ENCODE measurements at places on chromosomes 4 and X.

DNA sequence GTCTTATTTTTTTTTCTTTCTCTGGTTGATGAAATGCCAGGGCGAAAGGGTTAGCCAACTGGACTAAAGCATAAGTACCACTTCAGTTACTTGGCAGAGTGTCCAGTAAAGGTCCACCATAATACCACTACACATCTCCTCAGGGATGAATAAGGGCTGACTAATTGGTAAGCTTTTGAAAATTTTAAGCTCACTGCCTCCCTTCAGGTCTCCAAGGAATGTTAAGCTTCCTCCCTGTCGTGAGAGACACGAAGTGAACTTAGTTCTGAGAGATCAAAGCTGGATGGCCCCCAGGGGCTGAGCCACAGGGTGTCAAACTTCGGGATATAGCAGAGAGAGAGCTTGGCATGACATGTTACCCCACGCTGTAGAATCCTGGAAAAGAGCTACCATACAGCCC lies 111.4 kb downstream of the VSIG4 start:
- no peak for DNase-seq

DNA sequence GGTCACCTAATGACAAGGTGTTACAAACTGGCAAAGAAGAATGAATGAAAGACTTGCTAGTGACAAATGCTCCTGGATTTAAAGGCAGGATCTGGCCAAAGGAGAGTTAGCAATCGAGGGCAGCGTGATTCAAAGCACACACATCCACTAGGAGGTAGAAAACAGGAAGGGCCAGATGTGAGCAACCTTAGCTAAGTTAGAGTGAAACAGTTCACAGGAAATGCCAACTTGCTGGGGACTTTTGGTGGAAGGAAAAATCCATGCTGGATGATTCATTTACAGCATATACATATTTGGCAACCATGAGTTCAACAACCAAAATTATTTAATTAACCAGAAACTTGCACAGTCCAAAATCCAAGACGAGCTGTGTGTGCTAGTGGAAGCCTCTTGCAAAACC lies 276.9 kb downstream of the PTTG2 start:
- no peak for DNase-seq

DNA sequence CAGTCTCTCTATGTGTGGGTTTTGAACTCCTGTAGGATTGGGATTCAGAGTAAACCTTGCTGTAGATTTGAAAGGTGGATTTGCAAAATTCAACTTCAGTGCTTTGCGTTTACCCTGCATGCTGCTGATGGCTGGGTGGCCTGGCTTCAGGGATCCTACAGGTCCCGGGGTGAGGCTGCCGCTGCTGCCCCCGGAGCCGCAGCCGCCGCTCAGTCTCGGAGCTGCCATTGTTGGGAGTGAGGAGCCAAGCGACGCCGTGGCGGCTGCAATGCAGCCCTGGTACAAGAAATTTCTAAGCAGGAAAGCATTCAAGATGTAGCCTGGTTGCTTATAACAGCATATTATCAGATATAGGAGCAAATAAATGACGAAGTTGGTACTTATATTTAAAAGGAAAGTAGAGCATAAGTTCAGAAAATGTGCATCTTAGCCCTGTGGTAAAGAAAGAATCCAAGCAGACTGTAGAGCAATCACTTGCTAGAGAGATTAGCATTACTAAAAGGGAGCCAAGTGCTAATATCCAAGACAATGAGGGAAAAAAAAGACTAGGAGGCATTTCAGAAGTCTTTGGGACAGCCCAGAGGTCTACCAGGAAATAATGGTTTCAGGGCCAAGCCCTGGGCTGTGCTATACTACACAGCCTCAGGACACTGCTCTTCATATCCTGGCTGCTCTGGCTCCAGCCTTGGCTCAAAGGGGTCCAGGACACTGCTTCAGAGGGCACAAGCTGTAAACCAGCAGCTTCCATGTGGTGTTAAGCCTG lies 36.9 kb upstream of the CHIC1 start:
- DNase-seq = no peak

- DNase-seq = no peak
Observed at GRCh38 chr4:144655491-144655890, 9.5 kb downstream of the HHIP start.

Data from amygdala (tissue), 56 donors.